ENCODE measurements at places on chromosomes 12 and 14.
A peak's percentile ranks its signal among the peaks of the same experiment; 100 is the strongest.

DNA sequence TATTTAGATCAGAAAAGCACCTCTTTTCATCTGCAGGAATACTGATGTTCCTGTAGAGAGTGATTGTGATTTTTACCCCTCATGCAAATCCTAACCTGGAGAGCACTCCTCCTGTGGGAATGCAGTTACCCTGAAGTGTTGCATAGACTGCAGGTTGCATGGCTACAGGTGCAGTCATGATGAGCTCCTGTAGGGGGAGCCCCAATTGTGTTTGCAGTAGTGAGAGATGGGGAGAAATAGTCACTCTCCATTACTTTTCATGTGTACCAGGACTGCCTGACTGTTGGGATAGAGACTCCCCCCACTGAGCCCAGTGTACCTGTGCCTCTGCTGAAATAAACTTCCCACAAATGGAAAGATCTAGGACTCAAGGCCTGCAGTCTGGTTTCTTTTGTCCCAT is 1086.5 kb downstream of the SLC6A15 start:
- no peak for DNase-seq

DNA sequence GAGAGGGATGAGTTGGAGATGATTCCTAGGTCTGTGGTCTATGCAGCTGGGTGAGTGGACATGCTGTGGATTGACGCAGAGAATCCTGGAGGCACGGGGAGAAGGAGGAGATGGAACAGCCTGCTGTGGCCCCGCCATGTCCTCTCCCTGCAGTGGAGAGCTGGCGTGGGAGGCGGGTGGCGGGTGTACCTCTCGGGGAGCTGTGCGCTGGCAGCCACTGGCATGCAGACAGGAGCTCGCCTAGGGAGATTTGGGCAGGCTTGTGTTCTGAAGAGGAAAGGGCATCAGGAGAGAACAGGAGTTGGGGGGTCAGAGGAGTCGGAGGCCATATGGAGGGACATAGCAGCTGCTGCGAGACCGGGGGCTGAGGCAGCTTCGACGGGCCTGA is 56.1 kb downstream of the TECPR2 start:
- no peak for DNase-seq

DNA sequence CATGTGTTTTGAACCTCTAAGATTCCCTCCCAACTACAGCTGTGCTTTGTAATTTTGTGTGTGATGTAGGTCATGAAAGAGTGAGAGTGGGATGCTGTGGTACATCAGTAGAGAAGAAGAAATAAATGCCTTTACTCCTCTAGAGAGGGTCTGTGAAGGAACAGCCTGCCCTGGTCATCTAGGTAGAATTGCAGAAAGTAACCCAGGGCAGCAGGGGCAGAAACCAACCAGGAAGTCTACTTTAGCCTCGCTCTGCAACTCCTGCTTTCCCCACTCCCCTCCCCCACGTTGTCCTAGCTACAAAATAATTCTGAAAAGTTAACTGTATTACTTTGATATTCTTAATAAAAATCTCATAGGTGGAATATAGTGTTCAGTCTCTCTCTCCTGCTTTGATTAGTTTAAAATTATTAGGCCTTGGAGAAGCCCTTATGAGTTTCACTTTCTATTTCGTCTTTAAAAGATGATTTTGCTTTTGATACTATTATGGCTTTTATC is 7.5 kb downstream of the TBK1 start:
- no peak for DNase-seq

DNA sequence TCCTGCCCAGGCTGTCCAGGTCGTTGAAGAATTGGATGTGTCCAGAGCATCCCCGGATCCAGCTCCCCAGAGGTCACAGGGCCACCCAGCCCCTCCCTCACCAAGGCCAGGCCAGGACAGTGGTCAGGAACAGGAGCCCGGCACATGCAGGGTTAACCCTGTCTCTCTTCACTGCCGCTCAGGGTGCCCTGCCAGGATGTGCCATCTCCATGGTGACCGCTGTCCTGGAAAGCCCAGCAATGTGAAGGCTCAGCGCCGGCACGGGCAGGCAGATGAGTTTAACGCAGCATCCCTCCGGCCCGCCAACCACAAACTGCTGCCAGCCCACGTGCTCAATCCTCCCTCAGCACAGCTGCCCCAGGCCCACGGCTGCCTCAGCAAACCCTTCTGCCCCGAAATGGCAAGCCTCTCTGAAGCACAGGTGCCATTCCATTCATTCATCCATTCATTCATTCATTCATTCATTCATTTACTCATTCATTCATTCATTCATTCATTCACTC is 4.4 kb downstream of the TMEM179 start:
- DNase-seq = no peak

DNA sequence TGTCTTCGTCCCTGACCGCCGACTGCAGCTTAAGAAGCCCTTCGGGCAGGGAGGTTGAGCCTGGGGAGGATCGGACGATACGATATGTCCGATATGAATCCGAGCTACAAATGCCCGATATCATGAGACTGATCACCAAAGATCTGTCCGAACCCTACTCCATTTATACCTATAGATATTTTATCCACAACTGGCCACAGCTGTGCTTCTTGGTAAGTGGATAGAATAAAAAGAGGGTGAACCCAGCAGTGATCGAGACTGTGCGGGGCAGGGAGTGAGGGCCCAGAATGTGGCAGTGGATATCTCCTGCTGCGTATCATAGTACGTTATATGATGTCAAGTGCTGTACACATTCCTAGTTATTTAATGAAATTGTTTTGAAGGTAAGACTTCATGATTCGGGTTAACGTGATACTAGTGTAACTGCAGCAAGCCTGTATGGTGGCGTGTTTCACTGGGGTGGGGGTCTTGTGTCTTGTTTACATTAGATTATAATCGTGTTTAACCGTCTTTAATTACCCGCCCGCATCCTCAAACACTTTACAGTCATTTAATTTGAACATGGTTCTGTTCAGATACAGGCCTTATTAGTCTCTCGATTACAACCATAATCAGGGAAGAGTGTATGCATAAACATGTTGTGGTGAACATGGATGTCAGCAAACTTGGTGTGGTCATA is 1.3 kb downstream of the NAA30 start:
- no peak for DNase-seq

DNA sequence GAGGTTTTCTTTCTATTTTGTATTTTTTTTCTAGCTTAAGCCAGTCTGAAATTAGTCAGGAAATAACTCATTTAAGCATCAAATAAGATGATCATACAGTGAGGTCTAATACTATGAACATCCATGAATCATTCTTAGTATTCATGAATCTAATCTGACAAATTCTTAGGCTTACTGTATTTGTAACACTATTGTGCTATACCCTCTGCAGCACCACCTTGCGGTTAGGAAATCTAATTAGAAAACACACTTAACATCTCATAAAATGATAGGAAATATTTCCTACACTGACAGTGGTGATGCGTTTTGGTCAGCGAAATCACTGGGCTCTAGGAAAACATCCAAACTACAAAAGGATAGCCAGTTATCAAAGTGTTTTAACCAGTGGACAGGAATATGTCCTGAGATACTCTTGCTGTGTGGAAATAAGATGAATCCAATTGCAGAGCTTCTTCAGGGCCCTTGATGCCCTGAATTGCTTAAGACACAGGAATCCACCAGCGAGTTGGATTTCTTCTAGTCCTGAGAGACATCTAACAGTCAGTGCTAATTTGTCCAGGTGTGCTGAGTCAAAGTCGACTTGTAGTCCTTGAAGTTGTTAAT is 109.3 kb upstream of the MYF6 start:
- DNase-seq = peak; percentile 16

GRCh38 chr12:9327320-9327719 is 119.1 kb upstream of the PZP start:
- no peak for DNase-seq

- no peak for DNase-seq
Measured at GRCh38 chr14:33393895-33394368, 455.3 kb downstream of the NPAS3 start.

GRCh38 chr12:69161829-69162228 is 77.5 kb upstream of the CPSF6 start:
- no peak for DNase-seq

DNA sequence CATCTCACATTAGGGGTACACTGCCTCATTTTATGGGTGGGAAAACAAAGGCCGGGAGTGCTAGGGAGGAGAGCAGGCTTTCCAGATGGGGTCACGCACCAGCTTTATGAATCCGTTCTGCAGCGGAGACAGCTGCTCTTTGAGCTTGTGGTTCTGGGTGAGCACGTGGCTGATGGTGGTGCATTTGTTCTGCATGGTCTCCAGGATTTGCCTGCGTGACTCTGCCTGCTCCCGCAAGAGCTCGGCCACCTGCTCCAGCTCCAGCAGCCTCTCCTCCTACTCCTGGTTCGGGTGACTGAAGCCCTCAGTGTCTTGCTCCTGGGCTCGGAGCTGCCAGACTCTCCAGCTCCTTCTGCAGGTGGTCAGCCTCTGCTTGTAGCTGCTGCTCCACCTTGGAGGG is 23.6 kb upstream of the BLTP3B start:
- peak; percentile 34 for DNase-seq

DNA sequence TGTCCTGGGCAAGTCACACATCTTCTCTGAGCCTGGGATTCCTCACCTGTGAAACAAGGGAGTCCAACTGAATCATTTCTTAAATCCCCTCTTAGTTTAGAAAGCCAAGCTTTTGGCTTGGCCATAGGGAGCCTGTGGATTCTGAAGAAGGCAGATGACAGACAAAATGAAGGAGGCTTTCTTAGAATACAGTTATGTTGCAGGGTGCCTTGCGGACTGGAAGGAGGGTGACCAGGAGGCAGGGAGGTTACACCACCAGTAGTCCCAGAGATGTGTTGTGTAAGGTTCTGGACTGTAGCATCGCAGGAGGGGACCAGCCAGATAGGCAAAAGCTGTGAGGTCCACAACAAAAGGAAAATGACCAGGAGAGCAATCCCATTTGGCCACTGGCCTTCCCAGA is 8.2 kb upstream of the ACVR1B start:
- DNase-seq = no peak

GRCh38 chr14:32129124-32129523 is 52.0 kb downstream of the ARHGAP5 start:
- peak; percentile 59 for DNase-seq

DNA sequence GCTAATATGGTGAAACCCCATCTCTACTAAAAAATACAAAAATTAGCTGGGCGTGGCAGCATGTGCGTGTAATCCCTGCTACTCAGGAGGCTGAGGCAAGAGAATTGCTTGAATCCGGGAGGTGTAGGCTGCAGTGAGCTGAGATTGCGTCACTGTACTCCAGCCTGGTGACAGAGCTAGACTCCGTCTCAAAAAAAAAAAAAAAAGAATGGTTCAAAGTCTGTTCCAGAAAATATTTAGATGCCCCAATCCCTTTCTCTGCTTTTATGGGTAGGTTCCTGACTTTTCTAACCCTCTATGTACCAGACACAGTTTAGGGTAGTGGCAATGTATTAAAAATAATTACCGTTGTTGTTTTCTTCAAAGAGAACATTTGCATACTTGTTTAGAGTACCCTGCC is 161.4 kb downstream of the STXBP6 start:
- DNase-seq = no peak

- no peak for DNase-seq
Measured at GRCh38 chr12:108133482-108133881, 4.4 kb downstream of the WSCD2 start.

- no peak for DNase-seq
Measured at GRCh38 chr12:117060246-117060928, 38.8 kb downstream of the TESC start.

DNA sequence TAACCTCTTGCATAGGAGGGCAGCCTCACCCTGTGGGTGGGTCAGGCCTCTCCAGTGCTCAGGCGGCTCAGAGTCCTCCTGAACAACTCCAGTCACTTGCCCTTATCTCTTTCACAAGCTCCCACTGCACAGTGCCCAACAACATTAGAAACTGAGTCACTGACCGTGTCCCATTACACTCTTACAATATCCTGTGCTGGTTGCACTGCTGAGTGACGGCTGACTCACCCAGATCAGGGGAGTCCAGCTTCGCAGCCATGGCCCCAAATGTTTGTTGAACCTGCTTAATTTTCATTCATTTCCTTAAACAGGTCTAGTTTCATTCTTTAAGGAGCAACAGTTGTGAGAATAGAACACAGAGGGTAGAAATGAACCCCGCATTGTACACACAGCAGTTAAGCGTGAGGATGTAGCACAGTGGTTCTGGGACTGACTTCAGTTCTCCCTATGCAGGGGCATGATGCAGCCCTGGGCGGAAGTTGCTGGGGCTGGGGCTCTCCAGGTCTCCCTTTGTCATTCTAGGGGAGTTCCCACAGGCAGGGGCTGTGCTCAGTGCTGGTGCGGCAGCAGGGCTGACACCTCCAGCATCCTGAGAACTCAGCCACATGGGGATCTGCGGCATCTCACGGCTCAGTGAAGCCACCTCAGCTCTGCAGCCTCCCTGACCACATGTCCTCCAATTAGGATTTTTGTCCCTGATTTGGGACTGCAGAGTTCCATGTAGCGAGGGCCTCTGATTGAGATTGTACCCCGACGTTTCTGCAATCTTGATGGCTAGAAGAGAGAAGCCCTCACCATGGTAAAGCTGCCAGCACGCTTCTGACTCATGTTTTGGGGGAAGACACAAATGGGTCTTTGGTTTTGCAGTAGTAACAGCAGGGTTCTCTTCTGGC is 16.1 kb downstream of the GPR68 start:
- DNase-seq = no peak

DNA sequence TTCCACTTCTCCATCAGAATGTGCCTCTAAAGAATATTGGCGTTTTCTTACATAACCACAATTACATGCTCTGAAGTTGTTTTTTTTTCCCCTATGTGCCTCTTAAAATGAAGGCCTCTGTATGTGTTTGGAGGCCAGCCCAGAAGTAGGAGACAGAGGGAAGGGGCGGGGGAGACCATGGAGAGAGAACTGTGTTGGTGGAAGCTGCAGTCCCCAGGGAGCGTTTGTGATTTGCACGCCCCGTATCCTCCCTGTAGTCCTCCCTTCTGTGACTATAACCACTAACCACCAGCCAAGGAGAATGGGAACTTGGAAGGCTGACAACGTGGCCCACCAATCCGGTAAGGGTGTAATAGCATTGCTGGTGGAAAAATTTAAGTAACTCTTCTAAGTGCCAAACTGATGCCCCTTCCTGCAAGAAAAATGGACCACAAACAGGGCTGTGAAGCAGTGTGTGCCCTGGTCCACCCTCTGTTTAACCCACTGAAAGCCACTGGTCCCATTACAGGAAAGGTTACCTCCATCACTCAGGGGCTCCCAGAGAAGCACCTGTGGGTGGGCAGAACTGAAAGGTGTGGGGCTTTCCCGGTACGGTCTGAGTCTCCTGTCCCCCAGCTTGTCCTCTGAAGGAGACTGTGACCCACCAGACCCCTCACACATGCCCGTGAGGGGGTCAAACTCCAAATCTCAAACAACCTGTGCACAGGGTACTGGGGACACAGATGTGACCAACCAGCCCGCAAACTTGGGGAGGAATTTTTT is 36.8 kb downstream of the CCDC88C start:
- peak; percentile 46 for DNase-seq

- DNase-seq = peak; percentile 76
Measured at GRCh38 chr14:92686900-92687427, 61.5 kb downstream of the LGMN start.

GRCh38 chr12:113724794-113725556 is 241.2 kb downstream of the RBM19 start:
- no peak for DNase-seq

- DNase-seq = peak; percentile 90
Measured at GRCh38 chr12:570435-570920, 92.8 kb downstream of the NINJ2 start.

GRCh38 chr12:55721601-55722213 is 1.5 kb downstream of the RDH5 start:
- no peak for DNase-seq

All from muscle of back (tissue), 13 donors.